Muscle of back (tissue), 13 donors: ENCODE measurements at places on chromosomes 11 and 22.

- DNase-seq: no peak
These were observed 16.5 kb downstream of the LRRC10B start for GRCh38 chr11:61524963-61525587.

GRCh38 chr11:125337836-125338834 is 157.9 kb downstream of the FEZ1 start:
- DNase-seq: no peak

DNA sequence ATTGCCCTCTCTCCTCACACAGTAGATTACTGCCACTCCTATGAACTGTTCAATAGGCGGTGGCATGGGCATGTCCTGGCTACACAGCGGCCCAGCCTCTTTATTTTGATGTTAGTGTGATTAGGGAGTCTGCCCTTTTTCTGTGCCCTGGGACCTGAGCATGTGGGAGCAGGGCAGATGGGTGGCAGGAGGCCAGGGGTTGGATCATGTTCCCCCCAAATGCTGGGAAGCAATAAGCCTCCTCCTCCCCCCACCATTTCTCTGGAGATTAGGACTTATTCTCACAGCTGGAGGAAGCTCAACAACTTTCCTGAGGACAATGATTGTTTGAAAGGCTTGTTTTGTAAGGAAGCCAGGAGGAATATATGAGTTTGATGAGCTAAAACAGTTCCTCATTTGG is 848 bp downstream of the HEPN1 start:
- DNase-seq: peak; percentile 47

DNA sequence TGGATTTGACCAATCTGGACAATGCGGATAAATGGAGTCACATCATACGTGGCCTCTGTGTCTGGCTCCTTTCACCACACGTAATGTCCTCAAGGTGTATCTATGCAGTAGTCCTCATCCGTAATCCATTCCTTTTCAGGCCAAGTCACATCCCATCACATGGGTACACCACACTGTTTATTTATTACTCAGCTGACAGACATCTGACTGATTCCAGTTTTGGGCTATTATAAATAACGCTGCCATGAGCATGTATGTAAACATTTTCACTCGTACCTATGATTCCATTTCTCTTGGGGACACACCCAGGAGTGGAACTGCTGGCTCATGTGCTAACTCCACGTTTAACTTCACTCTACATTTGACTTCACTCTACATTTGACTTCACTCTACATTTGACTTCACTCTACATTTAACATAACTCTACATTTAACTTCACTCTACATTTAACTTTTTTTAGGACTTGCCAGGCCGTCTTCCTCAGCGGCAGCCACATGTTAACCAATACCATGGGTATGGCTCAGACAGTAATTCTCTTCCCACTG is 52.1 kb downstream of the SHANK2 start:
- DNase-seq: no peak

DNA sequence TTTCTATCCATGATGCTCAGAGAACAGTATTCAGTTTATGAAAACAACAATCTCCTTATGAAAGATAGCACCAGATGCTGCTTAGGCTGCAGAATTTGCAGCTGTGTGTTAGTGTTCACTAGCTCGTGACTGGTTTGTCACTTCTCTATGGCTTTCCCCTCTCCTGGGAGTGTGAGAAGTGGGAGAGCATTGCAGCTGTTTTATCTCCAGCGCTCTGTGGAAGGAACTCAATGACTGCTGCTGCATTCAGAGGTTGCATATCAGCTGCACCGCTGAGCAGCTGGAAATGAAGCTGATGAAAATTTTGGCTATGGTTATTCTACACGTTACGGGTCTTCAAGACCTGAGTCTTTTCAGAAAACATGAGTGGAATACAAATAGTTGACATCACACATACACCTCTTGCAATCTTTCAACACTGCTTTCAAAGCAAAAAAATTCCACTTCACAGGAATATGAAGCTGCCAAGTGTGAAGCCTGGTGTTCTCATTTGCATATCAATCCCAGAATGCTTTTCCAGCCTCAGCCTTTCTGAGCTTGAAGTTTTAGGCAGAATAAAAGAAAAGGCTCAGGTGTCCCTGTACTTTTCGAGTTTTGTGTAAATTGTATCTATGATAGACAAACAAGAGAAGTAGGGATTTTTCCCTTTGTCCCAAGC is 149.3 kb upstream of the DDI1 start:
- DNase-seq: peak; percentile 53

DNA sequence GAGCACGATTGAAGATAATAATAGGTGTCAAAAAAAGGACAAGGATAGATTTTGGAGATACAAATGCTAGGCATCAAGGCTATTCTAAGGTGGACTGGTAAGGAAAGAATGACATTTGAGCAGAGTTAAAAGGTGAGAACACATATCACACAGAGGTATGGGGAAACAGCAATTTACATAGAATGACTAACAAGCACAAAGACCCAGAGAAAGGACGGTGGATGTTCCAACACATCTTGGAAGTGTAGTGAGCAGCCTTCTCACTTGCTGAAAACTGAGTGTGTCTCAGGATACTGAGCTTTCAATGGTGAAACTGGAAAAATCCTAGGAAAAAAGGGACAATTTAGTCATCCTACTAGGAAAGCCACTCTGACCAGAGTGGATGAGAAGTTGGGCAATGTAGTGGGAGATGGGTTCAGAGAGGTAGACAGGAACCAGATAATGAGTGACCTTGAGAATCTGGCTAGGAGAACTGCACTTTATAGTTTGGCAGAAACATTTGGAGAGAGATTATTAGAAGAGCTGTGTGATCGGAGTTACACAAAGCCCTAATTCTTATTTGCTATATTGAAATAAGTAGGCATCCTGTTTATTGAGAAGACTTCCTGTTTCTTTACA is 706.0 kb downstream of the KCNA4 start:
- DNase-seq: no peak

DNA sequence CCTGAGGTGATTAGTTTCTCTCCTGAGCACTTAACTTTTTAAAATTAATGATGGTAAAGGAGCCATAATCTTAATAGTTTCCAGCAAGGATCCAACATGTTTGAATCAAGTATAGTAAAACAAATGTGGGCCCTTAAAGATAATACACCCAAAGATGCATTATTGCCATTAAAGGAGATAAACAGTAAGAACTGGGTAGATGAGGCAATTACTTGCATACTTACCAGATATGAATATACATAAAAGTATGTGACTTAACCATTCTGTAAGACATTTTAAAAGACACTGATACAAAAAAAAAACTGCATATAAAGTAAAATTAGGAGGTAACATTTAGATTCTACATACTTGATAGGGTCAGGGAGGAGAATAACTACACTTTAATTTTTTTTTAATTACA is 48.2 kb downstream of the CADM1 start:
- no peak for DNase-seq

- no peak for DNase-seq
These were observed 9.3 kb upstream of the MIAT start for GRCh38 chr22:26648011-26648497.

DNA sequence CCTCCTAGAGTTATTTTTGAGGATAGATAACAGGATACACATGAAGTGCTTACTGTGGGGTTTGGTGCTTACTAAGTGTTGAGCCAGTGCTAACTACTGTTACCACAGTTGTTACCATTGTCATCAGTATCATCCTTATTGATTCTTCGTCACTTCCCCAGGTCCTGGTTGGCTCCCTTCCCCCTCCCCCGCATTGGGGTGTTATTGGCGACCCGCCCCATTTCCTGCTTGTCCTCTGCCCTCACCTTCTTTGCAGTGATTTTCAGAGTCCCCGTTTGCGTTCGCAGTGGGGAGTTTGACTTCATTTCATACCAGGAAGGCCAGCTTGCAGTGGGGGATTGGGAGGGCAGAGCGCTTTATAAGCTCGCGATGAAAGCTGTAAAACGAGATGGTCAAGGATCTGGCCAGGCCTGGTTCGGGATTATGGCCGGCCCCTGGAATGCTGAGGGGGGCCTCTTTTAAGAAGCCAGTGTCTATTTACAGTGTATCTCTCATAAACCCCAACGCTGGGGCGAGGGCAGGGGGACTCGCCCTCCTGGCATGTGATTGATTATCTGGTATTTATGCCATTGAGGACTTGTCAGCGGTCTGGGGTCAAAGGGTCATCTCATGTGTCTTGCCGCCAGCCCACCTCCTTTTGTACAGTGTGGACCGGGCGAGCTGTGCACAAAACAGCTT is 84.6 kb upstream of the NNMT start:
- DNase-seq: no peak

GRCh38 chr11:74755395-74755995 is 6.8 kb downstream of the RNF169 start:
- DNase-seq: no peak

GRCh38 chr11:26675233-26675928 is 46.5 kb downstream of the SLC5A12 start:
- DNase-seq: no peak

GRCh38 chr22:20408891-20409290 is 14.9 kb downstream of the ZNF74 start:
- no peak for DNase-seq
